ENCODE measurements at places on chromosomes 2 and 18. TPM values are rescaled to one million over a fixed set of nuclear protein-coding genes. Genes with fewer than 3 reads are reported as not detected.

- no peak for DNase-seq
Measured at GRCh38 chr2:220006152-220006621, 378.8 kb downstream of the SLC4A3 start.

- DNase-seq: no peak
Measured at GRCh38 chr2:237062585-237062984, 23.1 kb upstream of the COPS8 start.

DNA sequence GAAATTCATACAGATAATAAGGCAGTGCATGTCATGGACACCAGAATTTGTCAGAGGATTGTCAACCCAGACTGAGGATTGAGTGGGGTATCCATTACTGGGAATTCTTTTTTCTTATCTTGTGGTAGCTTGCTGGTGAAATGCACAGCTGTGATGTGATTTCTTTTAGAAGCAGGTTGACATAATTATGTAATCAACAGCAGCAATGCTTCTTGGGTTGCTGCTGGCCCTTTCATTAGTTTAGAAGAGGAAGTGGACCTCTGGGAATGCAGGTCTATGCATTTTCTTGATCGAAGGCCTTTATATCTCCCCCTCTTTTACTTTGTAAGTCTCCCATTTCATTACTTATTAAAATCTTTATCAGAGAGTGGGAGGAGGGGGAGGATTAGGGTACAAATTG lies 319.9 kb downstream of the AGPS start:
- DNase-seq: no peak

- no peak for DNase-seq
Measured at GRCh38 chr2:198890490-198890889, 567.2 kb downstream of the SATB2 start.

GRCh38 chr2:46344706-46345105 lies 47.5 kb downstream of the EPAS1 start:
- DNase-seq: no peak

- DNase-seq: peak; percentile 47
Measured at GRCh38 chr2:235666213-235666781, 172.5 kb downstream of the AGAP1 start.

ANKRD30BL gene
- total RNA-seq: not detected

GRHL1 gene
- 2.0 TPM for total RNA-seq

Measured in neural crest cell (in vitro differentiated cells).